HS-5 (cell line): ENCODE measurements at places on chromosomes 13 and 19.

GRCh38 chr19:51535535-51535934, 4.1 kb upstream of the SIGLEC6 start:
- no peak for DNase-seq

- DNase-seq = no peak
Measured at GRCh38 chr13:50441130-50441529, 402.4 kb downstream of the DLEU7 start.

DNA sequence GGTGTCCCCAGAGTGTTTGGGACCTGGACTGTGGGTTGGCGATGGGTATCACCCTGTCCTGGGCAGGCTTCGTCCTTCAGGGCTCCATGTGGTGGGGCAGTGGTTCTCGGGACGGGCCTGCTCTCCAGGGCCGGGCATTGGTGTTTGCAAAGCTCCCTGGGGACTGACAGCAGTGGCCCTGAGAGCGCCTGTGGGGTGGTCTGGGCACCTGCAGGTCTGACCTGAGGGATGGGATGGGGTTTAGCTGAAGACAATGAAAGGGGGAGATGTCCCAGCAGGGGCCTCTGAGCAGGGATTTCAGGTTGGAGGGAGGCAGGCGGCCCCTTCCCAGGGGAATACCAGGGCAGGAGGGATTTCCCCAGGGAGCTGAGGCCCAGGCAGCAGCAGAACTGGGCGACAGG, 68.3 kb upstream of the MCF2L start:
- DNase-seq = no peak

- DNase-seq = no peak
Measured at GRCh38 chr19:42134535-42135070, 2.4 kb upstream of the POU2F2 start.

DNA sequence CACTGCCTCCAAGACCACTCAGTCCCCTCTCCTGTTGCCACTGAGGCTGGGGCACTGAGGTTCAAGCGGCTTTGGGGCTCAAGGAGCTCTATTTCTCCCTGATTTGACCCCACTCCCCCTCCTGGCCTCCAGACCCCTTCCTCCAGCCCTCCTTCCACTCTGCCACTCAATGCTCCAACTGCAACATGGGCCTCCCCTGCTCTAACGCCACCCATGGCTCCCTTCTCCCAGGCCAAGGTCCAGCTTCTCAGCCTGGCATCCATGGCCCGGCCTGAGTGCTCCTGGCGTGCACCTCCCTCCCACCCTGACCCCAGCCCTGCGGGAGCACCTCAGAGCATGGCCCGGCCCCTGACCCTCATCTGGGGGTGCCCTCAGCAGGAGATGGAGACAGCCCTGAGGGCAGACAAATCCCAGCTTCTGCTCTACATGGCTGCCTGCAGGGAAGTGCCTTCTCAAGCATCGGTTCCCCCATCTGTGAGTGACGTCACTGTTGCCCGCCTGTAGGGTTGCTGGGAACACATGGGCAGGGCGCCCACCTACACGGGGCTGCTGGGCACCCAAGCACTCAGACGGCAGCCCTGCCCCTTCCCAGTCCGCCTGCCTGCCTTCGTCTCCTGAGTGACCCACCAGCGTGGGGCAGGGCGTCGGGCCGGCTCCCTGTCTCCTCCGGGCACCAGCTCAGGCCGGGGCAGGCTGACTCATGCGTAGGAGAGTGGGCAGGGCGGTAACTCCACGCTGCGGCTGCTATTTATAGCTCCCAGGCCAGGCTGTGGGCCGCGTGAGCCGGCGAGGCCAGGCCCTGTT, 1.6 kb upstream of the DIRAS1 start:
- DNase-seq = peak; percentile 40

DNA sequence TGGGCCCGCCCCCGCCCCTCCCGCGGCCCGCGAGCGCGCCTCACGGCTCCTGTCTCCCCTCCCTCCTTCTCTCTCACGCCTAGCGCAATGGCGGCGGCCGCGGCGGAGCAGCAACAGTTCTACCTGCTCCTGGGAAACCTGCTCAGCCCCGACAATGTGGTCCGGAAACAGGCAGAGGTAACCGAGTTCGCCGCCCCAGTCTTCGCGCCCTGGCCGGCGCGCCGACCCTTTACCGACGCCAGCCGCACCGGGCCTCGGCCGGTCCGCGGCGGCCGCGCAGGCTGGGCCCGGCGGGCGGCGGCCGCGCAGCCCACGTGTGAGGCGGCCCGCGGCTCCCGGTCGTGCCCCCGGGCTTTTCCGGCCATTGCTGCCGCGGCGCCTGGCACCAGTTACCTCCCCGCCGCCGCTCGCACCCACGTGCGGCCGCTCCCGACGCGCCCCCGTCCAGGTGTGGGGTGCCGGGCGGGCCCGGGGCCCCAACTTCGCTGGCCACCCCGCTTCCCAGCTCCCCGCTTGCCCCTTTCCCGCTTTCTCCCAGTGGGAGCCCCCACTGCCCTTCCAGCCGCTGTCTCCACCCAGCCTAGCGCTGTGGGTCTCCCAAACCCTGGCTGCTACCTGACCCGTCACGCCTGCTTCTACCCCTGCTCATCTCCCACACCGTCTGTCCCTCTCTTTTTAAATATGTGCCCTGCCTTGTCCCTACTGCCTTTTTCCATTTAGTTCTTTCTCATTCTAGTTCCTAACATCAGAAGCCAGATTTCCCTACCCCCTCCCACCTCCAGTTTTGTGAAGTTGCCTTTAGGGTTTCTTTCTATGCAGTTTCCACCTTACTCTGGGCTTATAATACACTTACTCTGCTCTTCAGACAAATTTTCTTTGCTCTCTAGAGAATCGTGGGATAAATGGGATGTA, 23.4 kb downstream of the IPO5 start:
- DNase-seq = no peak

- DNase-seq = no peak
Measured at GRCh38 chr19:50258918-50259372, 55.5 kb downstream of the MYH14 start.

DNA sequence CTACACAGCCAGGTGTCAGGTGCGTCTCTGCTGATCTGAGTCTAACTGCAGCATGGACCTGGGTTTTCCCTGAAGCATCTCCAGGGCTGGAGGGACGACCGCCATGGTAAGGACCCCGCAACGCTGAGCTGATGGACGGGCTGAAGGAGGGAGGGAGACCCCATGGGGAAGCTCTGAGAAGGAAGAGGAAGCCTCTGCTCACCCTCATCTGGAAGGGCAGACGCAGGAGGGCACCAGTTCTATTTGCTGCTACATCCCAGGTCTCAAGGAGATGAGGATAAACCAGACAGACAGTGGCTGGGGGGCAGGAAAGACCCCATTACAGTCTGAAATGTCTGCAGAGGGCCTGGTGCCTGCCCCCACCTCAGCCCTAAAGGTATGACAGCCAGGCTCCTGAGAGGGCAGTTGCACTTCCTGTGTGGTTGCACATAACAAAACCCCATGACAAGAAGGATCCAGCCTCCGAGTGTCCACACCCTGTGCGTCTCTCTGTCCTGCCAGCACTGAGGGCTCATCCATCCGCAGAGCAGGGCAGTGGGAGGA, at the start of gene LILRA2:
LILRA2 (plus strand) TSS at position 461 of the 543 bp plus-strand sequence. CDS start 89 bp downstream, outside the sequence.
- no peak for DNase-seq

DNA sequence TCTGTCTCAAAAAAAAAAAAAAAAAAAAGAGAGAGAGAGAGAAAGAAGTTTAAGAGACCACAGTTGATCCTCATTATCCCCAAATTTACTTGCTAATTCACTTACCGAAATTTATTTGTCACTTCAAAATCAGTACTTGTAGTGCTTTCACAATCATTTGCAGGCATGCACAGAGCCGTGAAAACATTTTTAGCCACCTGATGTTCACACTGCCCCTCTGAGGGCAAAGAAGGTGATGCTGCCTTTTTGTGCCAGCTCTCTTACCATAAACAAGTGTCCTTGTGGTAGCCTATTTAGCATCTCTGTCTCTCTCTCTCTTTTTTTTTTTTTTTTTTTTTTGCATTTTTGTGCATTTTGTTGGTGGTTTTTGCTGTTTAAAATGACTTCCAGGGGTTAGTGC, 24.1 kb upstream of the CASP14 start:
- DNase-seq = no peak

DNA sequence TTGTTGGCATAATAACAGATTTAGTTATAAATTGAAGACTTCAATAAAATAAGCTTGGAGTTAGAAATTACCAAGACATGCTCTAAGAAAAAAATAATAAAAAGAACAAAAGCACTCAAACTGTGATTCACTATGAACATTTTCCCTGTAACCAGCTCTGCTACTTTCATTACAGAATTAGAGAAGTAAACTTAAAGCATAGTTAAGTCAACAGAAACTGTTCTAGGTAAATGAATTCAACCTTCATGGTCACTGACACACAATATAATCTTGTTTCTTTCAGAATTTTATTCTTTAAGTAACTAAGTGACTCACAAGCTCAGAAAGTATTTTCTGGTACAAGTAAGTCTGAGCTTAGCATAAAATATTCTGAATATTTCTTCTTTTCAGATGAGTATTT, 136.3 kb downstream of the KLF5 start:
- DNase-seq = no peak

GRCh38 chr13:19772306-19772705, 10.4 kb downstream of the PSPC1 start:
- no peak for DNase-seq

DNA sequence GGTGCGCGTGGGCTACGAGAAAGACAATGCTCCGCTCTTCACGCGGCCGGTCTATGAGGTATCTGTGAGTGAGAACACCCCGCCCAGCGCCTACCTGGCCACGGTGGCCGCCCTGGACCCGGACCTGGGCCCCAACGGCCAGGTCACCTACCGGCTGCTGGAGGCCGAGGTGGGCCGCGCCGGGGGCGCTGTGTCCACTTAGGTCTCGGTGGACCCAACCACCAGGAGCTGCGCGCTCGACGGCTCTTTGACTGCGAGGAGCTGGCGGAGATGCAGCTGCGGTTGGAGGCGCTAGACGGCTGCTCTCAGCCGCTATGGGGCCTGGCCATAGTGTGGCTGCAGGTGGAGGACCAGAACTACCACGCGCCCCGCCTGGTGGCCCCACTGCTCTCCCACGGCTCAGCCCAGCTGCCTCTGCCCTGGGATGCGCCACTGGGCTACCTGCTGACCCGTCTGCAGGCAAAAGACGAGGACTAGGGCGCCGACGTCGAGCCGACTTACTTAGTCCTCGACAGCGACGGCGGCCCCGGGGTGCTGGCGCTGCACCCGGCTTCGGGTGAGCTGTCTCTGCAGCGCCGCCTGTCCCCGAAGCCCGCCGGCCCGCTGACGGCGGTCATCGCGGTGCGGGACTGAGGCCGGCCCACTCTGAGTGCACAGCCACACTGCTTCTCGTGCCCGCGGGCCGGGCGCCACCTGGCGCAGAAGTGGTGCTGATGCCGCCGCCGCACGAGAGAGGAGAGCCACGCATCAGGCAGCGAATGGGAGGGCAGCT, 173.0 kb downstream of the OLFM4 start:
- DNase-seq = no peak

GRCh38 chr19:17749912-17750317, 1.4 kb upstream of the FCHO1 start:
- DNase-seq = no peak

DNA sequence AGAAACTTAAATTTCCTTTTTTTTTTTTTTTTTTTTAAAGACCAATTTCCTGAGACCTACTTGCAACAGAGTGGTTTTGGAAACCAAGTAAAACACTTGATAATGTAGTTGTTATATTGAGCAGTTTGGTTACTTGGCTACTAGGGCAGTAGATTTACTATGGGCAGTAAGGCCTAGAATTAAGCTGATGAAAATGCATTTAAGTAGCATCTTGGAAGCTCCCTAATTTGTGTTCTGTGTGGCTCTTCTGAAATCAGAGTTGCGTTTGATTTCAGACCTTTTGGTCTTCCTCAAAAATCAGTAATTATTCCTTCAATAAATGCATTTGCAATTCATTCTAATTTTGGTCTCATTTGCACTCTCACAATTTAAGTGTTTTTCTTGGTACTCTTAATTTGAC, 810 bp downstream of the GPR180 start:
- DNase-seq = no peak
